T-helper 2 cell treated with Interferon-gamma antibody and Interleukin-4, amounts not matched to agents 5 μg/mL and 100 μg/mL, for 36 hours (primary cell): ENCODE measurements at places on chromosomes 13 and 19.

DNA sequence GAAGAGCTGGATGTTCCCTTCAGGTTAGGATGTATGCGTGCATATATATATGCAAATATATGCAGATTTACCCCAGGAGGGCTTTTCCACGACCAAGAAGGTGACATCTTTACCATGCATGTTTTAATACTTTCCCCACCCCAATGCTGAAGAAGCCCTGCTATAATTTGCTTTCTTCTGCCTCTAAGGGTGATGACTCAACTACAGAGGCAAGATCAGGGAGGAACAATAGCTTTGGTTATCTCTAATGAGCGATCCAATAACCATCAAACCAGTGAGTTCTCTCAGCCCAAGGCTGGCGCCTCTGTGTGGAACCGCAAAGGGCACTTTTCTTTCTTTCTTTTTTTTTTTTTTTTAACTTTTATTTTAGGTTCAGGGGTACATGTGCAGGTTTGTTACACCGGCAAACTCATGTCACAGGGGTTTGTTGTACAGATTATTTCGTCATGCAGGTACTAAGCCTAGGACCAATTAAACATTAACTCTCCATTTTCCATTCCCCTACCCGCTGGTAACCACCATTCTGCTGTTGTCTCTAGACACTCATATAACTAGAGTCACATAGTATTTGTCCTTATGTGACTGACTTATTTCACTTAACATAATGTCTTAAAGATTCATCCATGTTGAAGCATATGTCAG, 25.7 kb upstream of the UBE2L5 start:
- DNase-seq: no peak

- no peak for DNase-seq
These were observed 8.6 kb downstream of the RFPL4AL1 start for GRCh38 chr19:55777528-55777927.

DNA sequence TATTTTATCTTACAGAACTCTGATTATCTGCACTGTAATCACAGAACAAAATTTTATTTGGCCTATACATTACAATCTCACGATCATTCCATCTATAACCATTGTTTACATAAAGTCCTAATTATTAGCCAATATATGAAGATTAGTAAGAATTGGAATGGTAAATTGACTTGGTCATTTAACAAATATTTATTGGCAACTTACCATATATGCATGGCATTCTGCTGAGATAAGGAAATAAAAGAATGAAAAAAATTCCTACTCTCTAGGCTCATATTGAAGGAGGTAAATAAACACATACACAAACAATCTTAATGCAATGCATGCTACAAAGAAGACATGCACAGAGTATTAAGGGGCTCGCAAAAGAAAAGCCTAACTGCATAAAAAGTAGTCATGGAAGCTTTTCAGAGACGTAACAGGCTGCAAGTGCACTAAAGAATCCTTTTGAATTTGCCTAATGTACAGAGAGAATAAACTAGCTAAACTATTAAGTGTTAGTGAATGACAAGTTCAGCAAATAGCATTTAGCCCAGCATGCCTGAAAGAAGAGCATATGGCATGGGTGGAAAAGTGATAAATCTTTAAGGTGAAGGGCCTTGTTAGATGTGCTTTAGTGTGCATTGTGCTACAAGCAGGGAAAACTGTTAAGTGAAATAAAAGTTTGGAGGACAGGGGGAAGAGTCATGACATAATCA, 1131.1 kb downstream of the PCDH9 start:
- DNase-seq: no peak

GRCh38 chr19:30695171-30695875, 323.1 kb downstream of the ZNF536 start:
- DNase-seq: no peak

DNA sequence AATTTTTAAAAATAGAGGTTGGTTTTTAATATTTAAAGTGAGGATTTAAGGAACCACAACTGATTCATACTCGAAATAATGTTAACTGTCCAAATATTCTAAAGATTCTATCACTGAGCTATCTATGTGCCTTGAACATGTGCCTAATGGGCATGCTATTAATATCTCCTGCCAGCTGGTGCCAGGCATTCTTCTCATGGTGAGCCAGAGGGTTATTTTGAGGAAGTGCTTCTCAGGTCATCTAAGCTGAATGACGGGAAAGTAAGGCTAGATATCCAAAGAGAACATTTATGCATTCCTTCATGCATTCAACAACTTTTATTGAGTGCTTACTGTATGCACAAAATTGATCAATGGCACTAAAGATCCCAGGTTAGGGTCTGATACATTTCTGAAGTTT, 138.2 kb downstream of the PIBF1 start:
- DNase-seq: no peak

DNA sequence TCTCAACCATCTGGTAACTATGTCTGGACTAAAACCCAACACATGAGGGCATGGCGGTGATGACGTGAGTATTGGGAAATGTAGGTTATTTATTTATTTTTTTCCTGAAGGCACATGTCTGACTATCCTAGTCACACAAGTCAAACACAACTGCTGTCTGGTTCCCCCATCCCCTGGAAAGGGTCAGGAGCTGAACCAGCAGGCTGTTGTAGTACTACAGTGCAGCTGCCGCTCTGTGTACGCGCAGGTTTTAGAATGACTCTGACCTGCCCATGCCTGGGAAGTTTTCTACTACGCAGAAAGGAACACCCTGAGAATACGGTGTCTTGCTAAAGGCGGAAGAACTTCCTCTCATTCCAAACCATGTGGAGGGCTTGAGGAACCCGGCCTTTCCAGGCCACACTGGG, 1.2 kb downstream of the SLC7A1 start:
- peak; percentile 56 for DNase-seq

- no peak for DNase-seq
These were observed 20.7 kb downstream of the AKAP8 start for GRCh38 chr19:15358918-15359317.

DNA sequence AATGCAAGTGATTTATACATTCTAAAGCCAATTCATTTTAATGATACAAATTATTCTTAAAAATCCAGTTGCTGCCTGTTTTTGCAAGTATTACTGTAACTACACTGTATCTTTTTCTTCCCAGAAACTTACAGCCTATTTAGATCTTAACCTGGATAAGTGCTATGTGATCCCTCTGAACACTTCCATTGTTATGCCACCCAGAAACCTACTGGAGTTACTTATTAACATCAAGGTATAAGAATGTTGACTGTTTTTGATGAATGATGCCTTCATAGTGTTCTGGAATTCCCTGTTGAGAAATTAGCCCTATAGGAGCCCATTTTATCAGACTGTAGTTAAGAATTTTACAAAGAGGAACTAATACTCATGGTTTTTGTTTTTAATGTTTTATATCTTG, 25.0 kb downstream of the ITM2B start:
- no peak for DNase-seq

- DNase-seq: no peak
These were observed 8.0 kb downstream of the RNASEH2B start for GRCh38 chr13:50917572-50917971.

GRCh38 chr13:101792189-101792588, 339.7 kb downstream of the ITGBL1 start:
- DNase-seq: no peak

- DNase-seq: no peak
These were observed 1.1 kb downstream of the RUBCNL start for GRCh38 chr13:46385946-46386345.

GRCh38 chr19:8393192-8393870, 3.2 kb downstream of the RAB11B start:
- DNase-seq: no peak

DNA sequence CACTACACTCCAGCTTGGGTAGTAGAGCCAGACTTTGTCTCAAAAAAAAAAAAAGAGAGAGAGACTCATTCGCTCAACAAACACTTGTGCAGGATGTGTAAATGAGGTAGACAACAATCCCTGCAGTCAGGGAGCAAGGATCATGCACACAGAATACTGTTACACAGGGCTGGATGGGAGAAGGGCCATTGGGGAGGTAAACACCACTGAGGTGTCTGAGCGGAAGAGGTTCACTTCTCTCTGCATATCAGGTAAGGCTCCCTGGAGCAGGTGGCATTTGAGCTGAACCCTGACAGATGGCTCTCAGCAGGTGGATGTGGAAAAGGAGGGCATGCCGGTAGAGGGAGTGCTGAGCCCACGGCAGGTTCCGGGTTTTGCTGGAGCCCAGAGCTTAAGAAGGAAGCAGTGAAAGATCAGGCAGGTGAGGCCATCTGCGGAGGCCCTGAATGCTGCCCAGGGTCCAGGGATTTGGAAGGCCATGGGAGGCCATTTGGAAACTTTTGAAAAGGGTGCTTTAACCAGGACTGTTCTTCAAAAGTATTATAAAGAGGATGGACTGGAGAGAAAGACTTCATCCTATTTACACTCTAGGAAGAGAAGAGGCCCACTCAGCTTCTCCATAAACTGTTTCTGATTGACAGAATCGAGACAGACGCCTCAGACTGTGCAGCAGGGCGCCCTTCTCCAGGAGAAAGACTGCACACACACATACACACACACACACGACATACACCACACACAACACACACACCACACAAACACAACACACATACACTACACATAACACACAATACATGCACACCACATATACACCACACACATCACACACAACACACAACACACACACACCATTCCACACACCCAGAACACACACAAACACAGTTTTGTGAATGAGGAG, 199.4 kb downstream of the USP12 start:
- DNase-seq: peak; percentile 20

DNA sequence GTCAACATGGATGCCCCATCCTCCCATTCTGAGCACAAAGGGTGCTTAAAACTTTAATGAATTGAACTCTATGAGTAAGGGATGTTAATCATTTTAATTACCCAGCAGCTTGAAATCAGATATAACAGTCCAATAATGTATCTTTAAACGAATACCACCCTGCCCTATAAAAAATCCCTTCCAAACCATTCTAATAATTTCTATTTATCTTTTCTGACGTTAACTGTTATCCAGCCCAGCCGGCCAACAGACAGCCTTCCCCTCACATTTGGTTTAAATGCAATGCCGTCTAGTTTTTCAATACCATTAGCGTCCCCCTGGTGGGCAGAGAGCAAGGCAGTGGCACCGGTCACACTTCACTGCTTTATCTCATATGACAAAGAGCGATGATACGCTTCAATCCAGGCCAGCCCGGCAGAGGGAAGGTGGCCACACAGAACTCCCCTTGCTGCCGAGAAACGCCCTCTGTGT, 402.2 kb upstream of the ZNF507 start:
- DNase-seq: no peak

DNA sequence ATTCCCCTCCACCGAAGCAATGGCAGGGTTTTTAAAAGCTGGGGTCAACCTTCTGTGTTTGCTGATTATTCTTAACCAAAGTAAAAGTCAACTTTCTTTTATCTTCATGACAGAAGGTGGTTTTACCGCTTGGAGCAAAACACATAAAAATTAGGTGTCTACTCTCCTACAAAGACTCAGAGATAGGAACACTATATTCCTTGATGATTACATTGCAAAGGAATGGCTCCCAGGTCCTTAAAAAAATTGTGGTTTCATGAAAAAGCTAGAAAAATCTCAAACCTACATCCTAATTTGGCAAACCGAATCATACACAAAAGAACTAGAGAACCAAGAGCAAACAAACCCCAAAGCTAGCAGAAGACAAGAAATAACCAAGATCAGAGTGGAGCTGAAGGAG, 760.4 kb upstream of the PCDH20 start:
- DNase-seq: no peak

GRCh38 chr13:50576156-50576555, 267.3 kb downstream of the DLEU7 start:
- no peak for DNase-seq

GRCh38 chr19:46082728-46083050, 41.8 kb downstream of the IGFL3 start:
- DNase-seq: no peak

- DNase-seq: no peak
These were observed 281.3 kb downstream of the MTUS2 start for GRCh38 chr13:29101409-29101808.

DNA sequence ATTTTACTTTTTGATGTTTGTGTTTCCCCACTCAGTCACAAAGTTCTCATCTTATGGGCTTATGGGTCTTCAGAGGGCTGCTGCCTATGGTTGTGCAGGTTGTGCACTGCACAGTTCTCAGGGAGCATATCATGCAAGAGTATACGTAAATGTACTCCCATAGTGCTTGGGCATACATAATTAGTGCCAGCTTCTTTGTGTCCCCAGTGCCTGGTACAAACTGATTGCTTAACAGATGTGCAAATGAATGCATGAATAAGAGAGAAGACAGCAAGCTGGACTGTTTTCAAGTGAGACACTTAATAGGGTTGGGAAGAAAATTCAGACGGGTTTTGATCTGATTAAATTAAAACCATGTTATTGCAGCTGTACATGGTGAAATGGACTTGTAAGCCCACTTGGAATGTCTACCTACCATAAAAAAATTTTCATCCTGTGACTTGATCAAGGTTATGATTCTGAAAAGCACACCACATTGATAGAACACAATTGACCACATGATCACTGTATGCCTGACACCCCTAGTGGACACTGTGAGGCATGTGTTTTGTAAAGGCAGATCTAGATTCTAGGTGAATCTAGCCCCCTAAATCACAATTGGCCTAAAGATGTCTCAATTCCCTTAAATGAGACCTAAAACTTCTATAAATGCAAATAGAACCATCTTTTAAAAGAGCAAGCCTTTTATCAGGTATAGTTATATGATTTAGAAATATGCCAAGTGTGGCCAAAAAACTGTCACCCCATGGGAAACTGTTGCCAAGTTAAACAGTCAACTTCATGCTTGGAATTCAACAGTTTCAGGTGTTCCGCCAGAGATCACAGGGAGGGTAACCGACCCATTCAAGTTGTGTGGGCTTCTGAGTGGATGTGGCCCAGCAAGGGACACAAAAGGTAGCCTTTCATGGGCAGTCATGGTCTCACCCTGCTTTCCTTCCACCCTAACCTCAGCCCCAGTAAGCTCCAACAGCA, 27.9 kb downstream of the FAM124A start:
- no peak for DNase-seq

- no peak for DNase-seq
These were observed 3.7 kb upstream of the TCF3 start for GRCh38 chr19:1655987-1656608.
